Dermis blood vessel endothelial cell (primary cell): ENCODE measurements at places on chromosomes 2 and 18. TPM values are rescaled to one million over a fixed set of nuclear protein-coding genes. Genes with fewer than 3 reads are reported as not detected.

KLHL29 gene
- total RNA-seq = 3.7 and 5.8 TPM in 2 replicates

UGT1A10 gene
- total RNA-seq = not detected in 2 replicates

LDLRAD4 gene
- total RNA-seq = 15.9 and 20.1 TPM in 2 replicates

ALMS1 gene
- total RNA-seq = 10.6 and 13.7 TPM in 2 replicates

TTN gene
- 1.5 and 1.8 TPM in 2 replicates for total RNA-seq

GRCh38 chr2:227805578-227805977, 8.1 kb upstream of the CCL20 start:
- DNase-seq = no peak

DNA sequence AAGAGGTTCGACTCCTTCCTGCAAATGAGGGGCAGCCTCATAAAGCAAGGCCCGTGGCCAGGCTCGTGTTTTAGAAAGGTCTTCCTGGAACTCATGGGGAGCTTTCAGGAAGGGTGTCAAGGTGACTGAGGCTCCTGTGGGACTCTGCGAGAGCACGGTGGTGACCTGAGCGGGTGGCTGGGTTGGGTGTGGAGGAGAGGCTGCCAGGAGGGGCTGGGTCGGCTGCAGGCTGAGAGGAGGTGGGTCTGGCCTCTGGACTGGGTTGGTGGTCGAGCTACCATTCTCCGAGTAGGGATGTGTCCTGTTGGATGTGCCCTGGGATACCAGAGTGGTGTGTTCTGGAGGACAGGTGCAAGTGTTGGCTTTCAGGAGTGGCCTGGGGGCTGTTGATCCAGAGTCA, 86.4 kb downstream of the DGKD start:
- DNase-seq = no peak

- no peak for DNase-seq
These were observed 8.1 kb downstream of the CHMP1B start for GRCh38 chr18:11859282-11859830.

DNA sequence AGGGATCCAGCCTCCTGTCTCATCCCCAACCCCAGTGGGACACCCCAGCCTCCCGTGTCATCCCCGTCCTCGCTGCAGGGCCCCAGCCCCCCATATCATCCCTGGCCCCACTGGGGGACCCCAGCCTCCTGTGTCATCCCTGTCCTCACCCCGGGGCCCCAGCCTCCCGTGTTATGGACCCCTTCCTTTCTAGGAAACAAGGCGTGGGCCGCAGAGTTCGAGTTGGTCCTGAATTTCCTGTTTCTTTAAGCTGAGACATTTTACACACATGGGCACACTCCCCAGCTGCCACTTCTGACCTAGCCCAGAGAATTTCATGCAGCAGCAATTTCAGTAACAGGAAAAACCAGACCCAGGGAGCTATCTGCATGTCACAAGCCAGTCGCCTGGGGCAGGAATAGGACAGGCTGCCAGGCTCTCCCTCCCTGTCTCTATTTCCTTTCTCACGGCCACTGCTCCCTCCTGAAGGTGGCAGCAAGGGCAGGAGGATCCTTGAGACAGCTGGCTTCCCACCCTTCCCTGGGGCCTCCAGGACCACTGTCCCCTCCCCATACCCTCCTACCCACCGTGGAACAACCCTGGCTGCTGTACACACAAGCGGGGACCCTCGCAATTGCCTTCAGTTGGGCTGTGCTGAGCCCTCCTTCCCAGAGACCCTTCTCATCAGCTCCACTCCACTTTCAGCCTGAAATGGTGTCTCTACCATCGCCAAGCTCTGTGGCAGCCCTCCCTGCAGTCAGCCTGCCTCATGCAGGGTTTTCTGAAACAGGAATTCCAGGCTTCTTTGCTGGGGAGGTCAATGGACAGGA, 141.9 kb upstream of the ID2 start:
- DNase-seq = no peak

GRCh38 chr2:66507673-66508201, 72.8 kb downstream of the MEIS1 start:
- DNase-seq = no peak

- DNase-seq = no peak
These were observed 334.3 kb upstream of the VWC2L start for GRCh38 chr2:214076527-214076926.

DNA sequence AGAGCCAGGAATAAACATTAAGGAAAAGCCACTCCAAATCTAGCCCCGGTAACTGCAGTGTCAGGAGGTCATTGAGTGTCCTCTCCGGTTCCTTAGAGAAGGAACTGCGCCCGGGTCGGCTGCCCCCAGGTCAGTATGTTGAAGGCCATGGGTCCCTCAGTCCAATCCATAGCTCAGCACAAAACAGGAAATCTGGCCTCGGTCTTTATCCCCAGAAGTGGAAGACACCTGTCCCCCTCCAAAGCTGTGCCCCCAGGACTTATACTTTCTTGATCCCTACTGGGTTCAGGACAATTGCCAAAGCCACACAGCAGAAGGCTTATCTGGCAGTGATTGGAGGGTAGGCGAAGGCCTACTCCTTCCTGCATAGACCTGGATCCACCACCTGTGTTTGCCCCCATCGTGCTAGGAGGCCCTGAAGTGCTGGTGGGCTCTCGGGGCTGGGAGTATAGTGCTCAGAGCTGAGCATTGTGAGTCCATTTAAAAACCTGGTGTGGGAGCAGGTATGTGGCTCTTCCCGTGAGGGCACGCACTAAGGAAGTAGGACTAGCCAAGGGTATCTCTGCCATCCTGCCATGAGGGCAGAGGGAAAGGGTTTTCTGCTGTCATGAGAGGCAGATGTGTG, 178.6 kb downstream of the SEPTIN10 start:
- no peak for DNase-seq

- DNase-seq = no peak
These were observed 115.0 kb downstream of the ZBTB7C start for GRCh38 chr18:48293954-48294898.

GRCh38 chr18:24993628-24994027, 358.3 kb downstream of the ZNF521 start:
- DNase-seq = peak; percentile 58

DNA sequence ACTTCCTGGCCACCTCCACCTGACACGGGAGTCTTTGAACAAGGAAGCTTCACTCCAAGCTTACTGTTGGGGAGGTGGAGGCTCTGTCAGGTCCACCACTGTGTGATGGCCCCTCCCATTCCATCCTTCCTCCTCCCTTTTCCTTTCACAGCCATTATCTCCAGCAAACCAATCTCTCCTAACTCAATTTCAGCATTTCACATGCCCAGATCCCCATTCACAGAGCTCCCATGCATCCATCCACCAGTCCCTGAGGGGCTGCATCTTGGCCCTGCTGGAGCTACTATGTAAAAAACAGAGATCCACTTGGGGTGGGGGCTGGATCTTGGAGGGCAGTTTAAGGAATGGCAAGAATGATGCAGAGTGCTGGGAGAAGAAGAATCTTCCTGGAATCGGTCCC, 129.0 kb upstream of the COPS8 start:
- no peak for DNase-seq

DNA sequence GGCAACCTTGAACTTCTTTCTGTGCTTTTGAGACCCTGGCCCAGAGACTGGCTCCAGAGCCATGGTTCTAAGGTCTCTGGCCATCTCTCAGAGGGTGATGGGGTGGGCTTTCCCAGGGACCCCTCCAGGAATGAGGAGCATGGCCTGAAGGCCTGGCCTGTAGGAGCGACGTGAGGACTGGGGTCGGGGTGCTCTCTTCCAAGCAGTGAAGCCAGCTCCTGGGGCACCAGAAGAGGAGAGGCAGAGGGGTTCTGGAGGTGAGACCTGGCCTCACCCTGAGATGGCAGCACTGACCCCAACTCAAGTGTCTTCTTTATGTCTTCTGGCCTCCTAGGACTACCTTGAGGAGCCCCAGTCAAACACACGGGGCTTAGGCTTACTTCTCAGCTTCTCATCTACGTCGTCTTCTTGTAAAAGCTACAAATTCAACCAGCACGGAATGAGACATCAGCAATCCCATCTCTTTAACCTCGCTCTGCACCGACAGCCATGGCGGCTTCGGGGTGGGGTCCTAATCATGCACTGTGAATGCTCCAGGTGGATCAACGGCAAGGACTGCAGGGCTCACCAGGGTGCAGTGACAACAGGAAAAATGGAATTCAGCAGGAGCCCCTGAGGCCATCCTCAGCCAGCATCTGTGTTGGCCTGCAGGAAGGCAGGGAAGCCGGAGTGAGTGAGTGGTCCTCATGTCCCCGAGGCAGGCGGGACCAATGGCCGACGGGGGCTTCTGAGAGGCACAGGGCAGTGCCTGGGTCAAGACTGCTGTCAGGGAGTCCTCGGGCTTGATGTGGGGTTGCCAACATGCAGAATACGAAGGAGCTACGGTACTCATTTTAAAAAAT, 214.1 kb downstream of the HDAC4 start:
- DNase-seq = no peak

DNA sequence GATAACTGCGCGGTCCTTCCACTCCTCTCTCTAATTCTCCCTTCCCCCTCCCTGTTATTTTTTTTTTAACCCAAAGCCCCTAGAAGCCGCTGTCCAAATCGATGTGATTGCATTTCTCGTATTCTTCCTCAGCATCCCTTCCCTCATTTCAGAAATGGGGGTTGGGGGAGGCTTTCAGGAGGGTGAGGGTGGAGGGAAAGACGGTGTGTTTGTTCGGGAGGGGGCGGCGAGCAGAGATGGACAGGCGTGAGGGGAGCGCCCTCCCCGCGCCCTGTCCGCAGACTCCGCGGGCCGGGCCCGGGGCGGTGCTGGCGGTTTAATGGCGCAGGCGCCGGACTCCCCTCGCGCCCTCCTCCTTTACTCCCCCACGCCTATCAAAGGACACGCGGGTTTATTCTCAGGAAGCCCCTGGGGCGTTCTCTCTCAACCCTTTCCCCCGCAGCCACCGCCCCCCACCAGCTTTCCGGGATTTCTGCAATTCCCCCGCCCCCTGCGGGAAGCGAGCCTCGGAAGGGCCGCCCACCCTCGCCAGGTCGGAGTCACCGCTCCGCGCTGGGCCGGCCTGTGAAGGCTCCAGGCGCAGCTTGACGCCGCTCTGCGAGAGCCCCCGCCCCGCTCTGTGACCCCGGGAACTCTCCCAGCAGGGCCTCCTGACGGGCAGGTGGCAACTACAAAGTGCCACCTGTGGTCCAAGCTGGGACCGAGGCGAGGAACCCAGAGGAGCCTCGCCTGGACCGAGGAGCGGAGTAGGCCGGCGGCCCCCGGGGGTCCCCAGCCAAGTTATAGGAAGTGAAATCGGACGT, 981 bp downstream of the ST8SIA3 start:
- no peak for DNase-seq

DNA sequence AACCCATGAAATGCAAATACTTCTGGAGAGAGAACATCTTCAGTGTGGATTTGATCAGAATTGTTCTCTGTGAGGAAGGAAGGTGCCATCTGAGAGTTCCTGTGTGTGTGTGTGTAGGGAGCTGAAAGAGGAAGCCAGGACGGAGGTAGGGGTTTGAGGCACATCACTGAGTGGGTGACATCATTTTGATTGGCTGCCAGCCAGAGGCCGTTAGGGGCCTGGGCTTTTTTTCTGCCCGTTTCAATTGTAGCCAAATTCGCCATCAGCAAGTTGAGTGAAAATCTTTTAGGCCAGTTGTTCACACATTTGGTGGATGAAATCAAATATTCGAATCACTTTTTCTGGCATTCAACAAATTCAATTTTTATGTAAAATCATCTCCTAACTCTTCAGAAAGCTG, 48.9 kb downstream of the TSN start:
- DNase-seq = peak; percentile 86

- DNase-seq = no peak
These were observed 38.2 kb upstream of the MARCO start for GRCh38 chr2:118903551-118904479.

GRCh38 chr2:160940271-160940670, 220.0 kb upstream of the TANK start:
- DNase-seq = no peak

- DNase-seq = no peak
These were observed 81.5 kb upstream of the YWHAQ start for GRCh38 chr2:9712263-9712662.

GRCh38 chr18:54148151-54148550, 76.3 kb downstream of the MBD2 start:
- DNase-seq = no peak
